ENCODE measurements at places on chromosomes 13 and 19.

DNA sequence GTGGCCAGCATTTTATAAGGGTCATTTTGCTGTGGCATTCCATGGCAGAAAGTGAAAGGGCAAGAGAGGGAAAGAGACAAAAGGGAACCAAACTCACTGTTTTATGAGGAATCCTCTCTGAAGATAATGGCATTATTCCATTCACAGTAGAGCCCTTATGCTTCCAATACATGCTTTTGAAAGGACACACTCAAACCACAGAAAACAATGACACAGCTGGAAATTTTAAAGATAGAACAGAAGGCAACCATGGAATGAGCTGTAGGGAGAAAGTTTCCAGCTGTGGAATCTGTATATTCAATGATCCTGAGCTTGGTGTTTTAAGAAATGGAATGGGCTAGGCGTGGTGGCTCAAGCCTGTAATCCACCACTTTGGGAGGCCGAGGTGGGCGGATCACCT is 677.4 kb downstream of the SLITRK1 start:
- DNase-seq = no peak

DNA sequence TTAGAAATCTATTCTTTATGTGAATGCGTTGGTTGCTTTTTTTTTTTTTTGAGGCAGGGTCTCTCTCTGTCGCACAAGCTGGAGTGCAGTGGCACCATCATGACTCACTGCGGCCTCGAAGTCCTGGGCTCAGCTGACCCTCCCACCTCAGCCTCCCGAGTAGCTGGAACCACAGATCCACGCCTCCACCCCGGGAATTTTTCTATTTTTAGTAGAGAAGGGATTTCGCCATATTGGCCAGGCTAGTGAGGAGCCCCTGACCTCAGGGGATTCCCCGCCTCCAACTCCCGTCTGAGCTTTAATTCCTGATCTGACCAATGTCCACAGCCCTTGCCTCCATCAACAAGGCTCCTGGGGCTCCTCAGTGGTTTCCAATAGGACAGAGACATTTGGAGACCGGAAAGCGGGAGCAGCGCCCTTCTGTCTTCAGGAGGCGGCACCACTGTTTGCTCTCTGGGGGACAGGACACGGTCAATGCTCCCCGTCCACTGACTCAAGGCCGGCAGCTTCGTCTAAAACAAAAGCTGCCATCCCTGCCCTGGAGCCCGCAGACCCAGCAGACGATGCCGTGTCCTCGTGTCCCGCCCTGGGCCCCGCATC is 503 bp downstream of the TUBA3C start:
- no peak for DNase-seq

- no peak for DNase-seq
These were observed 9.6 kb downstream of the TSSK6 start for GRCh38 chr19:19505669-19506326.

DNA sequence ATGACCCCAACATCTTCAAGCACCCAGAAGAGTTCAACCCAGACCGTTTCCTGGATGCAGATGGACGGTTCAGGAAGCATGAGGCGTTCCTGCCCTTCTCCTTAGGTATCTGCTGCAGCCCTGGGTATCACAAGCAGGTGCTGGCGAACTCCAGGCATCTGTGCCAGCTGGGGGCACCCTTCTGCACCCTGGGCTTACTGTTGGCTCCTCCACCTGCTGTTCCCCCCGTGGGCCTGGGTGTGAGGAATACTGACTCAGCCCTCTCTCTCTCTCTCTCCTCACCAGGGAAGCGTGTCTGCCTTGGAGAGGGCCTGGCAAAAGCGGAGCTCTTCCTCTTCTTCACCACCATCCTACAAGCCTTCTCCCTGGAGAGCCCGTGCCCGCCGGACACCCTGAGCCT is 13.0 kb downstream of the CYP2S1 start:
- DNase-seq = no peak

DNA sequence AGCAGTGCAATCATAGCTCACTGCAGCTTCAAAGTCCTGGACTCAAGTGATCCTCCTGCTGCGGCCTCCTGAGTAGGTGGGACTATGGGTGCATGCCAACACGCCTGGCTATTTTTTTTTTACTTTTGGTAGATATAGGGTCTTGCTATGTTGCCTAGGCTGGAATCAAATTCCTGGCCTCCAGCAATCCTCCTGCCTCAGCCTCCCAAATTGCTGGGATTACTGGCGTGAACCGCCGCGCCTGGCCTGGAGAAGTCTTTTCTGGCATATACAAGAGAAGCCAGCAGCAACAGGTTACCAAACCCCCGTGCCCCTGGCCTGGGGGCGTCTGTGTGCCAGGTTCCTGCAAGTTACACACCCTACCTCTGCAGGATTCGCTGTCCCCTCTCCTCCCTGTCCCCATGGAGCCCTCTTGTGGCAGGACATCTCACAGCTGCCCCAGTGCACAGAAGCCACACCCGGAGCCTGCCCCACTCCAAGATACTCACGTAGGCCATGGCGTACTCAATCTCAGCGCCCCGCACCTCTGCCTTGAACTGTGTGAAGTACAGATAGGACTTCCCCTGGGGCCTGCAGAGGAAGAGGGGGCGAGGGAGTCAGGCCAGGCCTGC is 9.9 kb downstream of the MYDGF start:
- DNase-seq = no peak

DNA sequence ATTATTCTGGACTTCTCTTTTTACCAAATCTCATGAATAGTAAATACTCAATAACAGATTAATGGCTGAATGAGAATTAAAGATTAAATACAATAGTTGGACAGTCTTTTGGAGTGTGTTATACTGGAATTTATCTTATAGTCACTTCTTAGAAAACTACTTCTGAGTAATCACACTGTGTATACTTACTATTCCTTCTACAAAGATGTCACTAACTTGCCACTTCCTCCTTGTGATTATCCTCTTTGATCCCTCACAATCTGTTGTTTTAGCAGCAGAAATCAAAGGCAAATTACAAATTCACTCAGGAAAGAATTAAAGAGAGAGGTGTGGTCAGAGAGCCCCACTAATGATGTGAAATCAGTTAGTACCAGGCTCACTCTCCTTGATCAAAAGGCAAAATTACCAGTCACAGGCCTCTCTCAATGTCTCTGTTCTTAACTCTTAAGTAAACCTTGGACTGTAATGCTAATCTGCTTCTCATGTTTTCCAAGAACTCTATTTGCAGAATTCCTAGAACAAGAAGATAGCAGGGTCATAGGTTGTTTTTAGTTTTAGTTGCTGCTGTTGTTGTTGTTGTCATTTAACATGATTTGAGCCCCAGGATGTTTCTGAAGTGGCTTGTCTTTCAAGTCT is 37.3 kb upstream of the FNDC3A start:
- DNase-seq = no peak

DNA sequence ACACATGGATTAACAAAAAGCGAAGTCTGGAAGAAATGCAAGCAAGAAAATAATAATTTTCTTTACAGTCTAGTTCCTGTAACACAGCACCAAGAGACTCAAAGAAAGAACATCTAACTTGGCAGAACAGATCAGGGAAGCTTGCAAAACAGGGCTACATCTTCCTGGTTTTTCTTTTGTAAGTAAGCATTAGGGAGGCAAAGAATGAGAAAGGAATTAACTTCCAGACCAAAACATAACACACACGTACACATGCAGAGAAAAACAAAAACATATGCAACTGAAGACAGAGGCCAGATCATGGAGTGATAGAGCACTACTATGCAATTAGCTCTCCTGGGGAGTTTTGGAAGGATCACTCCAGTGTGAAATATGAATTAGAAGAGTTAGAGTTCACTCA is 120.5 kb downstream of the DIAPH3 start:
- DNase-seq = no peak

GRCh38 chr13:98957731-98958442 is 20.0 kb downstream of the DOCK9 start:
- no peak for DNase-seq

- DNase-seq = peak; percentile 78
These were observed 114.3 kb upstream of the SERP2 start for GRCh38 chr13:44259045-44260027.
